IPS-NIHi11 (cell line): ENCODE measurements at places on chromosomes 4 and X.

GRCh38 chr4:95068818-95069478 is 311.2 kb downstream of the BMPR1B start:
- no peak for DNase-seq

DNA sequence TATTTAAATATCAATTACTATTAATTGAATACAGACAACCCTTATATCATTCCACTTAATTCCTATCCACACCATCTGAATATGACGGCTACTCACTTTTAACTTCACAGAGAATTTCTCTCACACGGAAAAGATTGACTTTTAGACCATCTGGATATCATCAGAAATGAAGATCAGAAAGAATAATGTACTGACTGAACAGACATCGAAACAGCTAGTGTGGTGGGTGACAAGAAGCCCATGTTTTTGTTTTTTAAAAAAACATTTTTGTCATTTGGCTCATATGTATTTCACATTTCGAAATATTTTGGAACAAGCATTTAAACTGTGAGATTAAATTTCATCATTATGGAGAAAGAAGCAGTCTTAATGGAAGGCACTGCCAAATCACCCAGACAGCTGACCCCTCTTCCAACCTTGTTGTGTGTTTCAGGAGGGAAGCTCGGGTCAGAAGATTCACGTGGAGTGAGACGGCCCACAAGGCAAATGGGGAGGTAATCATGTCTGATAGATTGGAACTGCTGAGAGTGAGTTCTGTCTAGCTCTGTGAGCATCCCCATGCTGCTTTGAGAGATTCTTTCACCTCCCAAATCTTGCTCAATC is 204.2 kb upstream of the RASGEF1B start:
- no peak for DNase-seq

DNA sequence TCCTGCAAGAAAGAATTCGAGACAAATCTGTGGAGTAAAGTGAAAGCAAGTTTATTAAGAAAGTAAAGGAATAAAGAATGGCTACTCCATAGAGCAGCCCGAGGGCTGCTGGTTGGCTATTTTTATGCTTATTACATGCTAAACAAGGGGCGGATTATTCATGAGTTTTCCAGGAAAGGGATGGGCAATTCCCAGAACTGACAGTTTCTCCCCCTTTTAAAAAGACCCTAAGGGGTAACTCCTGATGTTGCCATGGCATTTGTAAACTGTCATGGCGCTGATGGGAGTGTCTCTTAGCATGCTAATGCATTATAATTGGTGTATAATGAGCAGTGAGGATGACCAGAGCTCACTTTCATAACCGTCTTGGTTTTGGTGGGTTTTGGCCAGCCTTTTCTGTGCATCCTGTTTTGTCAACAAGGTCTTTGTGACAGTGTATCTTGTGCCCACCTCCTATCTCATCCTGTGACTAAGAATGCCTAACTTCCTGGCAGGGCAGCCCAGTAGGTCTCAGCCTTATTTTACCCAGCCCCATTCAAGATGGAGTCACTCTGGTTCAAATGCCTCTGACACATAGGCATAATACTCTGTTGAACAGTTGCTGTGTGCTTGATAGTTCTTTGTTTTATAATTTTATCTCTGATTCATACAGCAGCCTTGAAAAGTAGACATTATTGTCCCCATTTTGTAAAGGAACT is 25.8 kb downstream of the GAB1 start:
- no peak for DNase-seq

DNA sequence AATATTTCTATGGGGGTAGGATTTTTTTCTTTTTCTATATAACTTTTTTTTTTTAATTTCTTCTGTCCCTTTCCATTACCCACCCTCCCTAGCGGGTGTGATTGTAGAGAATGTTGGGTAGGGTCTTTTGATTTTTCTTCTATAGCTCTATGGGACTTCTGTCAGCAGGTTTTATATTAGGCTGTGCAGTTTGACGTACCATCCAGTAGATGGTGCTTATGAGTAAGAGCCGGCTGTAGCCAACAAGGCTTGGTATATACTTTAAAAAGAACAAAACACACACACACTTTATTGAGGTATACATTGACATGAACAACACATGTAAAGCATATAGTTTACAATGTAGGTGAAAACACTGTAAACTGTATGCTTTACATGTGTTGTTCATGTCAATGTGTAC is 247.9 kb upstream of the POF1B start:
- DNase-seq = no peak

DNA sequence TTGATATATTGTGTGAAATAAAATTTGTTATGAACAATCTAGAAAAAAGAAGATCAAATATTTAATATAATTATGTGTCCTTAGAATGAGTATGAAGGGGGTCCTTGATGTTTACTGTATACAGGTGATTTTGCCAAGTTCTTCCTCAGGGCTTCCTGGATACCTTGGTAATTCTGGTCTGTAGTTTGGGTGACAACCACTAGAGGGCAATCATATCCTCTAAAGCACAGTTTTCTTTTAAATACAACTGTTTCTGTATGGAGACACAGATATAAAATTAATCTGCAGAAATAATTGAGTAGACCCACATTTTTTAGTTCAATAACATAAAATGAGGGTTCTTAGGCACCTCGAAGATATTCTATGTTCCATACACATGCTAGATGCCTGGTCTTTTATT is 157.7 kb downstream of the SPANXN1 start:
- peak; percentile 20 for DNase-seq

GRCh38 chr4:156576946-156577345 is 394.7 kb downstream of the PDGFC start:
- no peak for DNase-seq

- DNase-seq = peak; percentile 19
Measured at GRCh38 chrX:118346258-118347094, 570 bp downstream of the WDR44 start.

DNA sequence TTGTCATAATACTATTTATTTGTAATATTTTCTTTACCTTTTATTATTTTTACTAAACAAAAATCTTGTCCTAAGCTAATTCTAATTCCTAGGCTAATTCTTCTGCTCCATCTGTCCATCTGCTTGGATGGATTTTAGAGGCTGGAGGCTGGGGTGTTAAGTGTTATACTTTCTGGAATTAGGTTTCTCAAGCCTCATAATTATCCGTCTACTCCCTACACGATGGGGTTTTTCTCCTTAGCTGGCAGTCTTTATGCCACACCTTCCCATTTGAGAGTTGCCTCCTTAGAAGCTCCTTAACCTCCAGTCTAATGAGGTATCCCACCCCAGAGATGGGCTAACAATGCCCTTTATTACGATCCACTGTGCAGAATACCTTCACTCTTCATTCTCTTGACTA is 37.6 kb upstream of the LGI2 start:
- no peak for DNase-seq
